ENCODE measurements at places on chromosomes 12 and 14. TPM values are rescaled to one million over a fixed set of nuclear protein-coding genes. Genes with fewer than 3 reads are reported as not detected.

- no peaks in the 10 kb centered on the region for H3K27me3 ChIP-seq
- peak overlapping the region; percentile 97 for H3K27ac ChIP-seq
- DNase-seq: peak; percentile 79
These were observed 23.6 kb upstream of the USP44 start for GRCh38 chr12:95574799-95575452.

DNA sequence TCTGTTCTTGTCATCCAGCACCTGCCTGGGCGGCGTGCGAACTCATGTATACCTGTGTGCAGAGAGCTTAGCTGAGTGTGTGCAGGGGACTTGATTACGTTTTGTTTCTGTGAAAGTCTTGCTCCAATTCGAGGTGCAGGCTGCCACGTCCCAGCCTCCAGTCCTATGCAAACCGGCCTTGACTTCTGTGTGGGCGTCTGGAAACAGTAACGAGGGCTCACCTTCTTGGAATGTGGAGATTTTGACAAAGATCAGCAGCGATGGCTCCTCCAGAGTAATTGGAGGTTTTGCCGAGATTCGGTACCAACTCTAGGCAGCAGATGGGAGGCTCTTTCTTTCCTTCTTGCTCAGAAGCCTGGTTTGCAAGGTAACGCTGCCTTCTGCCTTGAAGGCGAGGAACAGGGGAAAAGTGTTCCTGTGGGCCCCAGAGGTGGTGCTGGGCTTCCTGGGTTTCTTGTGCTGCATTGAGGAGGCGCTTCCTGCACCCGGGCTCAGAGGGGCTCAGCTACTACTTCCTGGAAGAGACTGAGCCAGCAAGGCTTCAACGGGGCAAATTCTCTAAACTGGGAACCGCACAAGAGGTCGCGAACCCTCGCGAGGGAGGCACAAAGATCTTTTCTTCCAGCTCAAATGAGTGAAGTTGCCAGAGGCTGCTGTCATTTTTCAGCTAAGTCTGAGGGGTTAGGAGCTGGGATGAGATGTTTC is 249.0 kb downstream of the AACS start:
- DNase-seq: peak; percentile 56
- 0 out of 2 replicates have a peak overlapping the region, but pooled peaks have one; percentile 12 for H3K4me3 ChIP-seq
- no peaks in the 10 kb centered on the region for H3K27me3 ChIP-seq

- no peak for DNase-seq
- H3K4me3 ChIP-seq: no peak overlapping the region
- no peaks in the 10 kb centered on the region for H3K4me1 ChIP-seq
- H3K27ac ChIP-seq: no peak overlapping the region
- no peaks in the 10 kb centered on the region for H3K36me3 ChIP-seq
These were observed 58.2 kb downstream of the DIO3 start for GRCh38 chr14:101619484-101619883.

- no peak overlapping the region for H3K4me3 ChIP-seq
- H3K27ac ChIP-seq: no peak overlapping the region
- no peaks in the 10 kb centered on the region for H3K4me1 ChIP-seq
- H3K36me3 ChIP-seq: no peaks in the 10 kb centered on the region
These were observed 567.4 kb downstream of the NRXN3 start for GRCh38 chr14:78737601-78738000.

TSPAN19 gene
- total RNA-seq: 0.50 TPM
